Daoy (cell line): ENCODE measurements at places on chromosomes 2 and 18. TPM values are rescaled to one million over a fixed set of nuclear protein-coding genes. Genes with fewer than 3 reads are reported as not detected.

The SETBP1 gene
- total RNA-seq = 1.0 and 1.6 TPM in 2 replicates

The ST6GAL2 gene
- total RNA-seq = 13.0 and 21.9 TPM in 2 replicates

The CCDC121 gene
- total RNA-seq = 0.74 and 1.5 TPM in 2 replicates

The RTP5 gene
- total RNA-seq = not detected in 2 replicates

The FER1L5 gene
- total RNA-seq = 0.06 TPM in 1 of 2 replicates, not detected in the other

The NYAP2 gene
- total RNA-seq = not detected in 2 replicates

The CGREF1 gene
- 3.4 and 8.6 TPM in 2 replicates for total RNA-seq

The MAB21L4 gene
- not detected in 2 replicates for total RNA-seq

The CNDP1 gene
- total RNA-seq = not detected in 2 replicates

The USP34 gene
- total RNA-seq = 51.6 and 56.5 TPM in 2 replicates

The NOTO gene
- total RNA-seq = not detected in 2 replicates

DNA sequence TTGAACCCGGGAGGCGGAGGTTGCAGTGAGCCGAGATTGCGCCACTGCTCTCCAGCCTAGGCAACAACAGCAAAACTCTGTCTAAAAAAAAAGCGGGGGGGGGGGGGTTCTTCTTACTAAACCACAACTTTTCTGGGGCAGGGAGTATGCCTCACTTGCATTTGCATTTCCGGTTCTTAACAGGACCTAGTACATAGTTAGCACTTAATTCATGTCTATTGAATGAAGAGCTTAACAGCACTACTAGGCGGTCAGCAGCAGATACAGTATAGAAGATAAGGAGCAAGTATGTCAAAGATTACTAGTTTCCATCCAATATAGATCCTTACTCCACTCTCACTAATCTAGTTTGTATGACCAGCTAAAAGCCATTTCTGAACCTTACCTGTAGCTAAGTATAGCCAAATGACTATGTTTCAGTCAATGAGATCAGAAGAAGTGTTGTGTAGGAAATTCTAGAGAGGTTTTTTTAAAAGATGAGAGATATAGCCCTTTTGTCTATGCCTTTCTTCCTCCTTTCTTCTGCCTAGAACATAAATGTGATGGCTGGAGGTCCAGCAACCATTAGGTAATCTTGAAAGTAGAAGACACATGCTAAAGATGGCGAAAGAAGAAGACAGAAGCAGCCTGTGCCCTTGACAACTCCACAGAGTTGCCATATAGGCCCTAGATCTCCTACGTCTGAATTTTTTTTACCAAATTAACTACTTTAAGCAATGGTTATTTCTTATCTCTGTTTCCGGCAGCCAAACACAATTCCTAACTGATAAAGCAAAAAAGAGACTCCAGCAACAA is 11.3 kb downstream of the HYCC2 start:
- DNase-seq = no peak

DNA sequence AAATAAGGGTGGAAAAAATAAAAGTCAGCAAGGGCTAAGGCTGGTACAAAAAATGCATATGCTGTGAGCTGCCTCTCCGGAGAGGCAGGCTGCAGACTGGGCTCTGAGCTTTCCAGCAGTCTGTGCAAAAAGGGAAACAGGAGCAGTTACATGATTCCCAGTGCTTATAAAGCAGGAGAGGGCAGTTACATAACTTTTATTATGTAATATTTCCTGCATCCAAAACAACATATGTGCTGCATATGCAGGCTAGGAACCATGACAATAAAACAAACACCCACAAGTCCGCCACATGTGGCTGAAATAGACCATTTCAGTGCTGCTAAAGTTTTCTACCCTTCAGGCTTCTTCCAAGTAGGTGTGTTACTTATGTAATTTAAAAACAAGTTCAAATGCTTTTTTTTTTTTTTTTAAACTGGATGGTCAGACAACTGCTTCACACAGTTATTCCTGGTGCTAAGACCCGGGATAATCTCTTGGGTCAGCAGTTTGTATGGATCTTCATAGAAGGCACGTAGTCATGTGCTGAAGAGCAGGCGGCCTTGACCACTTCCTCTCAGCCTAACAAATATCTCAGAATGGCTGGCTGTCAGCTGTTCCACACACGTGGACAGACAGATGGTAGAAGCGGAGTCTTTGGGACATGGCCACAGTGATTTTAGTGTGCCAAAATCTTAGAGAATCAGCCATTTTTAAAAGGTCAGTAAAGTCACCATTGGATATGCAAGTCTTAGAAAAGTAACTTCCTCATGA is 43.5 kb downstream of the ARMC9 start:
- no peak for DNase-seq

GRCh38 chr2:211829725-211830124 is 708.9 kb downstream of the ERBB4 start:
- no peak for DNase-seq

- DNase-seq = no peak
These were observed 354.3 kb downstream of the GPD2 start for GRCh38 chr2:156790343-156791037.

- no peak for DNase-seq
These were observed 13.6 kb downstream of the DCC start for GRCh38 chr18:52353589-52353988.

DNA sequence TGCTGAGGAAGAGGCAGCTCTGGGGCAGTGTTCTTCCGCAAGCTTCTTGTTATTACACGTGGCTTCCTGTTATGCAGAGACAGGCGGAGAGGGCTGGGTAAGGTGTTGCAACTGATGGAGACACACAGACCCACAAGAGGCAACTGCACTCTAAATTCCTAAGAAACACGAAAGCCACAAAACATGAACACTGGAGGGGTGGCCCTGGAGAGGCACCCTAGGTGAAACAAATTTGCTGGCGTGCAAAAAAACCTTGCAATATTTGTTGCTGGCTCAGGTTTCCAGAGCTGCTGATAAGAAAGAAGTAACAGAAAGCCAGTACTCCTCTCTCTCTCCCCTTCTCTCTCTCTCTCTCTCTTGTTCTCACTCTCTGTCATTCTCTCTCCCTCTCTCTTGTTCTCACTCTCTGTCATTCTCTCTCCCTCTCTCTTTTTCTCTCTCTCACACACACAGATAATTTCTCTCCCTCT is 31.8 kb downstream of the ARHGAP25 start:
- DNase-seq = no peak

- no peak for DNase-seq
These were observed 9.1 kb downstream of the CNNM4 start for GRCh38 chr2:96769814-96770213.

DNA sequence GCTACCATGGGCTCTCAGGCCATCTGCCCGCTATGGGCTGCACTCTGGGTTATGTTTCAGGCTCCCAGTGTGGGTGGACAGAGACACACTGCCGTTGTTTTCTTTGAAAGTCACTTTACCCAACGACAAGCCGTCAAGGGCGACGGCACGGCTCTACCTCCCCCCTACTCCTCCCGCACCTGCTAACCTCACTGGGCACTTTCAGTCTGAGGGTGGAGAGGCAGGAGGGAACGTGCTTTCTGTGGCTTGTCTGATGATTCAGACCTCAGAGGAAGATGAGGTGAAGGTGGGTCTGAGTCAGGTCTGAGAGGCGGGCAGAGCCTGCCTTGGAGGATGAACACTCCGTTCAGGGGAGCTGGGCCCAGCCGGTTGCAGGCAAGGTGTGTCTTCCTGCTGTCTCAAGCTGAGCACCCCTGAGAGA is 147.6 kb upstream of the HDAC4 start:
- DNase-seq = no peak

DNA sequence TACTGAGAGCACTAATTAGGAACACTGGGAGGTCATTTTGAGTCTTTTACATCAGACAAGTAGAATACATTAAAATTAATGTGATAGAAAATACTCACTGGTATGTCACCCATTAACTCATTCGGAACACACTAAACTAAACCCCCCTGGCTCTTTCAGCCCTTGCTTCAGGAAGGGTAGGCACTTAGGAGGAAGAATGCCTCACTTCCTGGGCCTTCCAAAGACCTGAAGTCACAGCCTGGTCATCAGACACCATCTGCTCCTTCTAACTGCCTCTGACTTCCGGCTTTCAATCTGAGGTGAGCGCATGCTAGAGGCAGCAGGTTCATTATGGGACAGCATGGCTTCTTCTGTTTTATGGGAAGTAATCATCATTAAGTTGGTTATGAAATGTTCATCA is 451.4 kb downstream of the PID1 start:
- DNase-seq = peak; percentile 4

- DNase-seq = no peak
These were observed 325.1 kb upstream of the TANK start for GRCh38 chr2:160835166-160835565.

DNA sequence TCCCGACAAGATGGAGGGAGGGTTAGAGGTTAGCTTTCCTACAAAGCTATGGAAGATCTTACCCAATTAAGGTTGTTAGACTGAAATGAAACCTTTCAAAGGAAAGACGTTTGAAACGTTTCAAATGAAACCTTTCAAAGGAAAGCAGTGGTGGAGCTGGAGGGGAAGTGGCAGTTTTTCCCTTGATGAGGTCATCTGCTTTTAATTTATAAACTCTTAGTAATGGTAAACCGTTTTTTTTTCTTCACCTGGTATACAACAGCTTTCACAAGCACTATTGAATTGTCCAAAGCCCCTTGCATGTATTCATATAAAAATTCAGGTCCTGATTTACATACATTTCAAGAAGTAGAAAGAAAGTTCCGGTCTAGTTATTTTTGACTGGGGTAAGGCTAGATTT is 7.4 kb downstream of the PMAIP1 start:
- peak; percentile 23 for DNase-seq

- no peak for DNase-seq
These were observed 28.2 kb upstream of the INO80C start for GRCh38 chr18:35525795-35526494.

- DNase-seq = no peak
These were observed 57.8 kb upstream of the MAP3K20 start for GRCh38 chr2:173017646-173018420.

GRCh38 chr18:46917803-46918600 is 600 bp downstream of the KATNAL2 start:
- peak; percentile 9 for DNase-seq

- no peak for DNase-seq
These were observed 494.2 kb downstream of the ARHGAP15 start for GRCh38 chr2:143623231-143623908.

GRCh38 chr18:22827741-22828140 is 105.4 kb upstream of the RBBP8 start:
- DNase-seq = no peak

- no peak for DNase-seq
These were observed 138.7 kb upstream of the AQP4 start for GRCh38 chr18:27004056-27004829.

GRCh38 chr2:126838716-126838985 is 60.0 kb upstream of the TEX51 start:
- DNase-seq = no peak

GRCh38 chr2:7373156-7373555 is 455.9 kb downstream of the RNF144A start:
- no peak for DNase-seq

DNA sequence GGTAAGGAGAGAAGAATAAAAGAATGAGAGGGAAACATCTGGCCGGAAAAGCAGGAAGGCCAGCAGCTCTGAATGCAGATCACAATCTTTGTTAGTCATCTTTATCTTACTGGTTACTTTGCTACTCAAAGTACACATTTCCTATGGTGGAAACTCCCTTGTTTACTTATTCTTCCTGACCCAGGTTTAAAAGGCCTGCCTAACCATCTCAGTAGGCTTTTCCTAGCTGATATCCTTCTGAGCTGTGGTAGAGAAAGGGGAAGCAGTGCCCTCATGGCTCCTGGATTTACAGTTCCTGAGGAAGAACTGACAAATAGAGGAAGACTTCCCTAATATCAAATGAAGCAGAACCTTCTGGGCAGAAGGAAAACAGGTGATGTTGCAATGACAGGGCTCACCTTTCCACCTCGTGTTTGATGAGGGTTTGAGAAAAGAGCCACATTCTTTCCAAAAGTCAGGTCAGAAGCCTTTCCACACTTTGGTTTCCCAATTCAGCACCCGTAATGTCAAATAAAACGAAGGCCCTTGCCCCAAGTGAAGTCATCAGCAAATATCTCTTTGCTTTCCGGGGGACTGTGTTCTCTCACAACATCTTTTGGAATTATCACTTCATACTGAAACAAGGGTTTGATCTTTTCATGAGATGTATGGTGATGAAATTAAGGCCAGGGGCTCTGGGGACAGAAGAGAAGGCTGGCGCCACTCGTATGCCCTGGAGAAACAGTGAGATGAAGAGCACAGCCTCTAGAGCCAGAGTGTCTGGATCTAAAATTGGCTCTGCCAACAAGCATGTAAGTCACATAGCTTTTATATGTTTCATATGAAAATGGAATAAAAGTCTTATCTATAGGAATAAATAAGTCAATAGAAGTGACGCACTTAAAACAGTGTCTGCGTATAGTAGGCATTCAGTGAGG is 26.7 kb upstream of the APOB start:
- peak; percentile 13 for DNase-seq

GRCh38 chr2:7014174-7014640 is 97.0 kb downstream of the RNF144A start:
- DNase-seq = peak; percentile 69

DNA sequence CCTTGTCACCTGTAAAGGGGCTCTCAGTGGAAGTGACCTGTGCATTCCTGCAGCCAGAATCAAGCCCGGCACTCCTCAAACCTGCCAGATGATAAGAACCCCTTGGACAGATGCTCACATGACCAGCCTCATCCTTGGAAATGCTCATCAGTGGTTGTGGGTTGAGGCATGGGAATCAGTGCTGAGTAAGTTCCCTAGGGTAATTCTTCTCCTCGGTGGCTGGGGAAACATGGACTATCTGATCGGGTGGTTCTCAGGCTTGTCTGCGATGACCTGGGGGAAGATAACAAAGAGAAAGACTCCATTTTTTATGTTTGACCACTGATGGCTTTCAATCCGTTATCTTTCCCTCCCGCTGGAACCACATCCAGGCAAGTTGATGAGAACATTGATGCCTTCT is 84.0 kb downstream of the SPP2 start:
- DNase-seq = peak; percentile 28

DNA sequence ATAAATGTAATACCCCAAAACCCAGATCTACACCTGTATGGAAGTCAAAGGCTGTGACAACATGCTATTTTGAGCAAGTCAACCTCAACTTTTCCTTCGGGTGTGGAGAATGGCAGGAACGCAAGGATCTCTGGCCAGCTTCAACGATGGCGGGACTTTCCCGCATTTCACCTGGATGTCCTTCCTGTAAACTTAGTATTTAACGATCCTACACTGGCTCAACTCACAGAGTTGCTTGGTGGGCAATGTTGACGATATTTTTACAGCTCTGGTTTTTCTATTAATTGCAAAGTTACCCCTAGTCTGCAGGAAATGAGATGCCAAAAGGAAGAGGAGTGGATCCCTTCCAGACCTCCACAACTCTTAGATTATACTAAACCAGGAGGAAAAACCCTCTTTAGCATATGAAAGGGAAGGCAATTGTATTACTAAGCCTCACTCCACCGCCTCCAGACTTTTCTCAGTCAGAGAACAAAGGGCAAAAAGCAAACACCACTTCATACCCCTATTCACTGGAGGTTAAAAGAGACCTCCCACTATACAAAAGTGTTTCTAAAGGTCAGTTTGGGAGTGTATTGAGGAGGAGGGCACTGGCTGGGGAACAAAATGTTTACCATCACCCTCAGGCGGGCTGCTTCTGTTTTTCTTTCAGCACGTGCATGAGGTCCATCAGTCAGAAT is 56.5 kb upstream of the ACVR1 start:
- no peak for DNase-seq
